Dermis microvascular lymphatic vessel endothelial cell (primary cell): ENCODE measurements at places on chromosomes 11 and 22.

DNA sequence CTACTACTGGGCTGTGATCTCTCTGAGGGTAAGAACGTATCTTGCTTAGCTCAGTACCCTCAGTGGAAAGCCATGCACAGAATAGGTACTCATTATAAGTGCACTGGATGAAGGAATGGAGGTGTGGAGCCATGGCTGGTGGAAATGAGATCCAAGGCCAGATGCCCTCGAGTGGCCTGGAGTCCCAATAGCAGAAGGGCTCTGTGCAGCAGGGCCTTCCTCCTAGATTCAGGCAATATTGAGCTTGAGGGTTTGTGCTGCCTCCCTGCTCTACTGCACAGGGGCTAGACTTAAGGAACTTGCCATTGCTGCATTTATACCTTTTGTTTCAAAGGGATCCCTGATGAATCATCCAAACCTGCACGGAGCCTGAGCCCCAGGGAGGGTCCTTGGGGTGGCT lies 33.6 kb upstream of the TUB start:
- DNase-seq = no peak

- no peak for DNase-seq
Observed at GRCh38 chr11:77044356-77044755, 10.2 kb downstream of the B3GNT6 start.

DNA sequence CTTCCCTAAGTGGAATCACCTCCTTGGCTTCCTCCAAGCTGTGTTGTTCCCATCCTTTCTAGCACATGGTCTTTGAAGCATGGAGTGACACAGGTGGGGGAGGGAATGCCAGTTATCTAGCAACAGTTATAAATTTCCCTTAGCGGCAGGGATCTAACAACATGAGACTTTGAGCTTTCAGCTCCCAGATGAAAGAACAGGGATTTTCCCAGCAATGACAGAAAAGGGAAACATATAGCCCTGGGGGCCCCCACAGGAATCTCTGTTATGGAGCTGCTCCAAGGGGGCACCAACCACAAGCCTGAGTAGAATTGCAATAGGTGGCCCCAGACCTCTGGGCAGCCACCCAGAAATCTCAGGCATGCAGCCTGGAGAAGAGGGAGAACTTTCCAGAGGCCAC lies 163.0 kb downstream of the GRIK4 start:
- DNase-seq = no peak

- no peak for DNase-seq
Observed at GRCh38 chr22:22196018-22196533, 48.5 kb upstream of the VPREB1 start.

DNA sequence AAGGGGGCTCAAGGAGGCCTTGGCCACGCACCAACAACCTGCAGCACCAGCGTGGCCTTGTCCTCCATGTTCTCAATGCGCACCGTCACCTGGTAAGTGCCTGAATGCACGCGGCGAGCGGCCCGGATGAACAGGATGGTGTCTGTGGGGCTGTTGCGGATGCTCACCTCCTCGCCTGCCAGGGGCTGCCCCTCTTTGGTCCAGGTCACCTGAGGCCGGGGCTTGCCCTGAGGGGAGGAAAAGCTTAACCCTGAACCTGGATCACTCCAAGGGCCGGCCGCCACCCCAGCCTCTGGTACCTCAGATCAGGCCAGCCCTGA lies 19.0 kb downstream of the MYBPC3 start:
- no peak for DNase-seq

DNA sequence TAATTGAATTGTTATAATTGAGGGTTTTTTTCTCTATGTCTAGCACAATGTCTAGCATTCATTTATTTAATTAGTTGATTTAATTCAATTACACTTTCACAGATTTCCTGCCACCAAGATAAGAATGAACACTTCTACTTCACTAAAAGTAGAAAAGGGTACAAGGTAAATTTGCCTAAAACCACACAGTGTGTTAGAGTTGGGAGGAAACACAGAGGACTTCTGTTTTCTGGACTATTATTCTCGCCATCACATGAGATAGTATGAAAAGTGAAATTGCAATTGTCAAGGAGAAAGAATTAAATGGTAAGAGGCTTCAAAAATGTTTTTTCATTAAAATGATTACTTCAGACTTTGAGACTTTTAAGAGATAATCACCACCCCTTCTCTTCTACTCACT lies 109.5 kb downstream of the ETS1 start:
- no peak for DNase-seq

DNA sequence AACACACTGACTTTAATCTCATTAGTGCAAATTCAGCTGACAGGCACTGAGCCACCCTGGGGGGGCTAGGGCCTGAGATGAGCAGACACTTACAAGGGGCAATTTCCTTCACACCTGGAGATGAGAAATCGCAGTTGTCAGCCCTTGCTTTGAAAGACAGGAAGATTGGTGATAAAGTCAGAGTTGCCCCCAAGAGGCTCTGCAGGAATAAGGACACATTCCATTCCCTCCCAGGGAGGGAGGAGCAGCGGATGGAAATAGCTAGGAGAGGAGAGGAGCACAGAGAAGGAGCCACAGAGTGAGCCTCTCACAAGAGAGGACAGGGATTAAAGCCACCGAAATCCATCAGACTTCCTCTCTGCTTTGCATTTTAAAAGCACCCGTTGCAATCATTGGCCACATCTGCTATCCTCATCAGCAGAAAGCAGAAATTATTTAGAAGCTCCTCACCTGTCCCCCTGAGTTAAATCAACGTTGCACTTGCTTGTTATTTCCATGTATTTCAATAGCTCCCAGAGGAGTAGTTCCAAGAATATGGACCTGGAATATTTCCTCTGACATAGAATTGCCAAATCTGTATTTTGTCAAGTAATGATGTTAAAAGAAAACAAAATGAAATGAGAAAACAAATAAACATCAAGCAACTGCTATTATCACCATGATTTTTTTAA lies 213.7 kb downstream of the BARX2 start:
- DNase-seq = no peak

DNA sequence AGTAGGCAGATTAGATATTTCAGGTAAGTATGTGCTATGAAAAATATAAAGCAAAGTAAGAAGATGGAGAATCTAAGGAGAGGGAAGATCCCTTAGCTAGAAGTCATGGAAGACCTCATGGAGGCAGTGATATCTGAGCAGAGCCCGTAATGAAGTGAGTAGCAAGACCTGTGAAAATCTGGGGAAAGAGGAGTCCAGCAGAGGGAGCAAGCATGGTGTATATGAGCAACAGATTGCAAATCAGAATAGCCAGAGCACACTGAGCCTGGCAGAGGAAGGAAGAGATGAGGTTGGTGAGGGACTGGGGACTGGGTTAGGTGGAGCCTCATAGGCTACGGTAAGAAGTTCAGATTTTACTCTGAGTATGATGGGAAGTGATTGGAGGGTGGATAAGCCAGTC lies 9.4 kb downstream of the LHFPL7 start:
- DNase-seq = peak; percentile 48

- no peak for DNase-seq
Observed at GRCh38 chr11:85831050-85831449, 20.1 kb upstream of the SYTL2 start.

DNA sequence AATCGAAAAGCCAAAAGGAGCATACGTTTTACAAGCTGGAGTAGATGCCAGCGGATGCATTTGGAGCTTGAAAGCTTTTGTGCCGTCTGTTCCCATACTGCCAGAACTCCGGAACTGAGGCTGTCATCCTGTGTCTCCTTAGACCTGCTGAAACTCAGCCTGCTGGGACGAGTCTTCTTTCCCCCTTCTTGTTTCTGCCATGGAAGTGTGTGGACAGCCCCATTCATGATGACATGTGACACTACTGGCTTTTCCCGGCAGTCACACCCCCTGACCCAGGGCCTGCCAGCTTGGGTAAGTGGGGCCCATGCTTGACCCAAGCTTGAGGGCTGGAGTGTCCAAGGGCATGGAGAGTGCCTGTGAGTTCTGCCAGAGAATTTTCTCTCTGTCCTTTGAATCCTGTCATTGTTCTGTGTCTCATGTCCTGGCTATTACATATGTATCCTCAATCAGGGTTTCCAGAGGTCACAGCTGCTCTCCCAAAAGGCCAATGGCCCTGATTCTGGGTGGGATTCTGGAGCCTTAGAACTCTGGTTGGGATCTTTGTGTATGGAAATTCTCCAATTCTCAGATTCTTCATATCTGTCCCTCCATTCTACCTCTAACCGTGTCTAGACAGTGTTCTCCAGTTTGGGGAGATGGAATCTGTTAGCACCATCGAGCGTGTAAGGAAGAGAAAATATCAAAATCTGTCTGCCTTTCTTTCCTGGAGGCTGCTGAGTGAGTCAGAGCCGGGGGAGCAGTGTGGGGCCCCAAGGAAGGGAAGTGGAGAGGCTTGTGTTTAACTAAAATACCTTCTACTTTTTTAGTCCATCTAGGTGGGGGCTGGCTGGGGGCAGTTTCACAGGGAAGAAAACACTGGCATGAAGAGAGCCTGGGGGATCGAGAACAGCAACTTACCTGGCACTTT lies 73.2 kb downstream of the KIAA1671 start:
- DNase-seq = no peak

DNA sequence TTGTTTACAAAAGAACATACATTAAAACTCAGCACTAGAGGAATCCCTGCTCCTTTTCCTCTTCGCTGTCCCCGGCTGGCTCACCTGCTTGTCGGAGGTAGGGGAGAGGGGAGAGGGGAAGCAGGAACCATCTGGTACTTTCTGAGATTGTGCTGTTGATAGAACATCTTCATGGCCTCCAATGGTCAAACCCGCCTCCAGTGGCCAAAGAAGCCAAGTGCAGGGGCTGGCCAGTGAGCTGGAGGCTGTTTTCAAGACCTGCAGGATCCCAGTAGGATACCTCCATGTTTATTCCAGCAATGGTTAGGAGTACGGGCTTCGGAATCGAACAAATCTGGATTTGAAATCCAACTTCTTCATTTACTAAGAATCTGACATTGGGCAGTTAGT lies 92.6 kb downstream of the PKNOX2 start:
- peak; percentile 8 for DNase-seq

DNA sequence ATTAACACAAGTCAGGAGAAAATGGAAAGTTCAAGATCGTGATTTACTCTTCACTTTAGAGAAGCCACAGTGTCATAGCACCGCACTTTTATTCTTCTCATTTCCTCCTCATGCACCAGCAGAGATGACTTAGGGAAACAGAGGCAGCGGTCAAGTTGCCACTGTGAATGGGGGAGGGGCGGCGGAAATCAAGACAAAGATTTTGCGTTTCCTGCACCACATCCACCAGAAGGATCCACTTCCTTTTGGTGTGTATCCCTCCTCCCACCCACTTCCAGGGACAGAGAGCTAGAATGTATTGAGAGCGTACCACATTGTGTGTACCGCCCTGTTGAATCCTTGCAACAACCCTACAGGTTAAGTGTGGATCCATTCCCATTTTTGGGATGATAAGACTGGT lies 21.8 kb downstream of the TSPAN18 start:
- DNase-seq = no peak

- DNase-seq = no peak
Observed at GRCh38 chr11:3166268-3167142, 1.4 kb upstream of the OSBPL5 start.

DNA sequence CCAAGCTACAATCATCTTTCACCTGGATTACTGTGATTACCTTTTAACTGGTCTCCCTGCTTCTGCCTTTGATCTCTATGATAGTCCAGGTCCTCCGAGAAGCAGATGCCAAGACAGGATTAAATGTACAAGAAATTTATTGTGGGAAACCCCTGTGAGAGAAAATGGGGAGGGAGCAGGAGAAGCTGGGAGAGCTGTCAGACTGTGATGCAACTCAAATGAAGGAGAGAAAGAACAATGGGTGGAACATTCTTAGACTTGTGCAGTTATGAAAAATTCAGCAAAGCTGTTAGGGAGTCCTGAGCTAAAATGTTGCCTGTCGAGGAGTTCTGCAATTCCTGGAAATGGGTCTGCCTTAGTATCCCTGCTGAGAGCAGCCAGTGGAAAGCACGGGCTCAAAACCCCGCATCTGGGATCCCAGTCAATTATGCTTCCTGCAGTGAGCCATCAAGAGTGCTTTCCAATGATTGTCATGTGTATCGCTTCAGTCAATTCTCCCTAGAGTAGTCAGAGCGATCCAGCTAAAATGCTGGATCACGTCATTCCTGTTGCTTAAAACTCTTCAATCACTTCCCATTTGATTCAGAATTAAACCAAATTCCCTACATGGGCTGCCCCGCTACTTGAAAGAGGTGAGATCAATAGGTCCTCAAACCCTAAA lies 16.5 kb upstream of the CSTF3 start:
- DNase-seq = no peak

GRCh38 chr11:64059339-64060140 lies 23.8 kb downstream of the FLRT1 start:
- DNase-seq = no peak

DNA sequence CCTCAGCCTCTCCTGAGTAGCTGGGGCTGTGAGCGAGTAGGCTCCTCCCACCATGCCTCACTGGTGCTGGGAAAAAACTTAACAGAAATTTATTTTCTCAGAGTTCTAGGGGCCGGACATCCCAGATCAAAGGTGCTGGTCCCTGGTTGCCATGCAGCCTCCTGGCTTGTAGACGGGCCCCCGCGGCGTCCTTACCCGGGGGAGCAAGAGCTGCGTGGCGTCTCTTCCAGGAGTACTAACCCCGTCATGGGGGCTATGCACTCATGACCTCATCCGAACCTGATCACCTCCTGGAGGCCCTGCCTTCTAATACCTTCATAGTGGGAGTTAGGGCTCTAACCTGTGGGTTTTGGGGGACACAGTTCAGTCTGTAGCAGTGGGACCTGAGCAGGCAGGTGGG lies 2.6 kb downstream of the TRABD start:
- DNase-seq = no peak

GRCh38 chr11:121714351-121714750 lies 261.6 kb upstream of the SORL1-AS1 start:
- no peak for DNase-seq

- no peak for DNase-seq
Observed at GRCh38 chr22:29695129-29695926, 24.5 kb upstream of the CABP7 start.

DNA sequence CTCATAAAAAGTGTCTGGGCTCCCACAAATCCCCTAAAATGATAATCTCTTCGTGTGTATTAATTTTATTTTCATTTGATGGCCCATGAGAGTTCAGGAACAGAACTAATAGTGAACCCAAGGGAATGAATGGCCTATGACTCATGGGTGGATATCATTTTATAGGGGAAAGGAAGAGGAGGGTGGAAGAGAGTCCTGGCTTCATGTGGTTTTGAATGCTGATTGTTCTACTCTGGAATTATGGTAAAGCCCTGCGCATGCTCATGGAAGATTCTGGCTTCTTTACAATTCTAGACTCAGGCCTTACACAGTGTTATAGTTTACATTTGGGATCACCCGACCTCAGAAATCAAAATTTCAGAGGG lies 35.2 kb downstream of the MAML2 start:
- peak; percentile 92 for DNase-seq

DNA sequence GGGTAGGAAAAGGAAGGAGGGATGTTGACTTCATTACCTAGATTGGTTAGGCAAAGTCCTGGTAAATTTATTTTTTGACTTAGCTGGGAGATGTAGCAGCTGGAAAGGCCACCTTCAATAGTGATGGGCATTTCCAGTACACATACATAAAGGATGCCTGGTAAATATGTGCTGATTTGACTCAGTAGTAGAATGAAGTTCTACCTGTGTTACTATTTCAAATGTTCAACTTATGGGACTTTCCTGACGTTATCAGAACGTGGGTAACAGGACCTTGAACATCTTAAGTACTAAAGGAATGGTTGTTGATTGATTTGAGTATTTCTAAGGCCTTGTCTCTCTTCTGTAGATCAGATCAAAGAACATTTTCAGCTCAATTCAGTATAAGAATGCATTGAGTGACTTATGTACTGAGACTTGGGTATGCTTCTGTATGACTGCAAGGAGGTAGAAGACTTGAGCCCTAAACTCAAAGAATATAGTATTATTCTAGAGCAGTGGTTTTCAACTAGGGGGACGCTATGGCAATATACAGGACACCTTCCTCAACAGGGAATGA lies 27.1 kb downstream of the RNF121 start:
- DNase-seq = no peak

- DNase-seq = peak; percentile 67
Observed at GRCh38 chr22:37500745-37501609, 14.8 kb upstream of the MFNG start.
